ENCODE measurements at places on chromosomes 5 and 9.

DNA sequence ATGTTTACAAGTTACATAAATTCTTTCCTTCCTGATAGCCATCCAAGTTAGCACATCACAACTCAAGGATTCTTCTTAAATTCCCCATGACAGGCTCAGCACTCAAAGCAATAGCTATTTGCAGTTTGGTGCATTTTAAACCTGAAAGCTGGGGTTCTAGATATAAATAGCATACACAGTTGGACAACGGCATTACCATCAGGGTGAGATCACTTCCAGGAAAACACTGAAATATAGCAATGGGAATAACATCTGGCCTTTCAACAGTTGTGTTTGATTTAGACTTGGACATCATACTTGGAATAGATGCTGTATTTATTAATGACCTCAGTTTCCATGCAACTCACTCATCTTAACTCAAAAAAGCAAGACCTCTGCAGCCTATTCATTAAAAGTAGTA is 24.7 kb upstream of the LECT2 start:
- no peak for DNase-seq

DNA sequence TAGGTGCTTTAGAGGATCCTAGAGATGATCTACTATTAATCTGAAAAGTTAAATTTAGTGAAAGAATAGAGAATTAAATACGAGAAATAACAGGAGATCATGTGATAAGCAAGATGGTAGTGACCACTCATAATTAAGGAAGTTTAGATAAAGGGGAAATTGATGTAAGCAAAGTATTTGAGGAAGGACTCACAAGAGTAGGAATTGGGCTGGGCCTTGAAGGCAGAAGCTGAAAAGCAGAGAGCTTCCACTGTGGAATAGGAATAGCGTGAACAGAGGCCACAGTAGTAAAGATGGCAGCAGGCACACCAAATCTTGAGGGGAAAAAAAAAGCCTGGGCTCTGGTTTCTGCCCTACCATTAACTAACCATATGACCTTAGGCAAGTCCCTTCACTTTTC is 38.0 kb downstream of the KIF24 start:
- DNase-seq = no peak

GRCh38 chr5:137023371-137023770 is 475.8 kb downstream of the SPOCK1 start:
- no peak for DNase-seq

DNA sequence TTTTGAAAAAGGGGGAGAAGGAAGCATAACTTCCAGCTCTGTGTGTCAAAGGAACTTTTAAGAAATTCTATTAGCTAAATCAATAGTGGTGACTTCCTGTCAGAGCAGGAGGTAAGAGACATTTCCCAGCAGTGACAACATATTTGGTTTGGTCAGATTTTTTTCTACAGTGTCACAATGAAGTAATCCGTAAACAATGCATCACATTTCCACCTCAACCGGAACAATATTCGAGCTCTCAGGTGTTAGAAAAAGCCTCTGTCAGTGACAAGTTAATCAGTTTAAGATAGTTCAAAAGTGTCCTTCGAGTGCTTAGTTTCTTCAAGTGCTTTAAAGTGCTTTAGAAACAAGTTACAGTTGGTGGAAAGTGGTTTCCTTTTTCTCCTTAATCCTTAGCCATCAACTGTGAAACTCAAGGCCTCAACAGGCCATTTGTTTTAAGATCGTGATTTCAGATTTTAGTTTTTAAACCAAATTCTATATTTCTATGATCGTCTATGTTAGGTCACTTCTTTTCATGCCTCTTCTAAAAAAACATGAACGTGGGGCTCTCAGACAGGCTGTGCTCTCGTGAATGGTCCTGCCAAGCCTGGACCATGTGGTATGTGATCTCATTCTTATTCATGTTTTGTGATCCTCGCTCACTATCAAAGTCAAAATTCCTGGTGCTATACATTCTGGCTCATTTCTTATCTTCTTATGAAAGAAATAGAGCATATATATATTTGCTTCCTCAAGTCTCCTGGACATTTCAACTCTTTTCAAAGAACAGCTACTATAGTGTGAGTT is 181.9 kb upstream of the HMHB1 start:
- no peak for DNase-seq

DNA sequence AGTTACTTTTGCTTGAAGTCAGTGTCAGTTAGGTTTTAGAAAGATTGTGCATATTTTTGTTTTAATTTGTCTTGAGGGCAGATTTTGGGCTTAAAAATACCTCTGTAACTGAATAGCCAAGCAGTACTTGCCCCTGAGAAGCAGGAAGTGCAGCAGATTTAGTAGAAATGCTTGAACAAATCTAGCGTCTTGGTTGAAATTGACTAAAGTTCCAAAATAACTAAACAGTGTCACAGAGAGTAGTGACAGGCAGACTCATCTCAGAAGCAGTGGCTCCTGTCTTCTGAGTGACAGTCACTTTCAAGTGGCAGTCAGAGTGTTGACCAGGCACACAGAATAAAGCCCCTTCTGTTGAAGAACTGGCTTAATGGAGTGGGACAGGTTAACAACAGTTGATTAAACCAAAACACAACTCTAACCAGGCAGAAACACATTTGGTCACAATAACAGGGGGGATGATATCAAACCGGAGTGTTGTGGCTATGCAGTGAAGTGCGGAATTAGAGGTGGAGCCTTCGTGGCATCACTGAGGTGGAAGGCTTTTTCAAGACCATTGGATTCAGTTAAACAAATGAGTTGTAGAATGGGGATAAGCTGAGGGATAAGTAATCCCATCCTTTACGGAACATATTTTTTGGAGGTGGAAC is 29.1 kb downstream of the TRIO start:
- no peak for DNase-seq

DNA sequence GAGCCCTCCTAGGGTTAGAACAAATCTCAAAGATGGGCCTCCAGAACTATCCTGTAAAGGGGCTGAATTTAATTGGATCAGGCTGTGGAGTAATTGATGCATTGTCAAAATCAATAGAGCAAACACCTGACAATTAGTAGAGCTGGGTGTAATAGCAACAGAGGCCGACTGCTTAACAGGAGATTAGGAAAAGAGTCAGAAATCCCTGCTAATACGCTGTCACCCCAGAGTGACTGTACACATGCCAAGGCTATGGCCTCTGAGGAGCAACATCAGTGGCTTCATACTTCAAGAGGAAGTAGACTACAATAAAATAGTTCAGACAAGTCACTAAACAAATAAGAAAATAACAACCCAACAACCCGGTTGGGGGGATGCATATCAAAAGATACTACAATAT is 18.7 kb upstream of the GRPEL2 start:
- DNase-seq = no peak

- DNase-seq = no peak
Observed at GRCh38 chr5:15554542-15554941, 54.6 kb downstream of the FBXL7 start.

- no peak for DNase-seq
Observed at GRCh38 chr5:36870399-36871040, 6.0 kb upstream of the NIPBL start.

DNA sequence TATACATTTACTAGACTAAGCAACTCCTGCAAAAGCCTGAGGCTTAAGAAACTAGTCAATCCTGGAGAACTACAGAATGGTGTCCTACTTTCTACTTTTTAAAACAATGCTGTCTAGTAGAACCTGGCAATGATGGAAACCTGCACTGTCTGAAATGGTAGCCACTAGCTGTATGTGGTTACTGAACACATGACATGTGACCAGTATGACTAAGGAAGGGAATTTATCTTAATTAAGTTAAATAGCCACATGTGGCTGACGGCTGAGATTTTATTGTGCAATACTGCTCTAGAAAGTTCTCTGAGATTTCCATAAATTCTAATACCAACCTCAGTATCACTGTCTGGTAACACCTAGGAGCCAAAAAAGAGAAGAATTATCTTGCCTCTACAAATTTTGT is 44.9 kb upstream of the RAPGEF6 start:
- no peak for DNase-seq

DNA sequence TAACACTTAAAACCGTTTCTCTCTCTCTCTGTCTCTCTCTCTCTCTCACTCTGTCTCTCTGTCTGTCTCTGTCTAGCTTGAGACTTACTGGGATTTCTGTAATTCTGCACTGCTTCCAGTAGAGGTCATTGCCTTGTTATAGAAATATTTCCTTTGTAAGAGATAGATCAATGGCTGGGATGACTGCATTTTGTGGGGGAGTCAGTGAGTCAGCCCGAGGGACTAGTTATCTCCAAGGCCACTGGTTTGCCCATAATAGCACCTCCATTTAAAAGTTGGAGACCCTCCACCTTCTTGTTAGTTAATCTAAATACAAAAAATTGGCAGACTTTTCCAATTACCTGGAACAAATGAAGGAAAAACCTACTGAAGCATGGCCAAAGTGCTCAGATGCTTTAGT is 547.2 kb downstream of the LRRC70 start:
- DNase-seq = no peak

DNA sequence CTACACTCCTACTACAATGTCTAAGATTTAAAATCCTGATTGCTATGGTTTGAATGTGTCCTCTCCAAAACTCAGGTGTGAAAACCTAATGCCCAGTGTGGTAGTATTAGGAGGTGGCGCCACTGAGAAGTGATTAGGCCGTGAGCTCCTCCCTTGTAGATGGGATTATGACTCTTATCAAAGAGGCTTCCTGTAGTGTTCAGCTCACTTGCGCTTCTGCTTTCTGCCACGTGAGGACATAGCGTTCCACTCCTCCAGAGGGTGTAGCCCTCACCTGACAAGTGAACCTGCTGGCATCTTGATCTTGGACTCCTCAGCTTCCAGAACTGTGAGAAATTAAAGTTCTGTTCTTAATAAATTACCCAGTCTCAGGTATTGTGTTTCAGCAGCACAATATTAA is 33.0 kb upstream of the WHRN start:
- peak; percentile 8 for DNase-seq

DNA sequence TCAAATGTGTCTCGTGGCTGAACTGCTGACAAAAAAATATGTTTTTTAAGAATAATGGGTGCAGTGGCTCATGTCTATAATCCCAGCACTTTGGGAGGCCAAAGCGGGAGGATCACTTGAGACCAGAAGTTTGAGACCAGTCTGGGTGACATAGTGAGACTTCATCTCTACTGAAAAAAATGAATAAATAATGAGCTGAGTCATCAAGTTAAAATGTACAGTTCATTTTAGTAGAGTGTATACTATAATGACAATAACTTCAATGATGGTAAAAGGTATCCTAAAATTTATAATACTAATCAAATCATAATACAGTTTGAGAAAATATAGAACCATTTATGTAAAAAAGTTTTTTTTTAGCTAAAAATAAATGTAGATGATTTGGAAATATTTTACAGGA is 37.9 kb upstream of the TJP2 start:
- DNase-seq = no peak

GRCh38 chr5:14762549-14763216 is 98.2 kb downstream of the OTULIN start:
- no peak for DNase-seq
